ENCODE measurements at places on chromosomes 11 and 22.

- DNase-seq: no peak
Measured at GRCh38 chr11:8584082-8584481, 9.9 kb downstream of the STK33 start.

DNA sequence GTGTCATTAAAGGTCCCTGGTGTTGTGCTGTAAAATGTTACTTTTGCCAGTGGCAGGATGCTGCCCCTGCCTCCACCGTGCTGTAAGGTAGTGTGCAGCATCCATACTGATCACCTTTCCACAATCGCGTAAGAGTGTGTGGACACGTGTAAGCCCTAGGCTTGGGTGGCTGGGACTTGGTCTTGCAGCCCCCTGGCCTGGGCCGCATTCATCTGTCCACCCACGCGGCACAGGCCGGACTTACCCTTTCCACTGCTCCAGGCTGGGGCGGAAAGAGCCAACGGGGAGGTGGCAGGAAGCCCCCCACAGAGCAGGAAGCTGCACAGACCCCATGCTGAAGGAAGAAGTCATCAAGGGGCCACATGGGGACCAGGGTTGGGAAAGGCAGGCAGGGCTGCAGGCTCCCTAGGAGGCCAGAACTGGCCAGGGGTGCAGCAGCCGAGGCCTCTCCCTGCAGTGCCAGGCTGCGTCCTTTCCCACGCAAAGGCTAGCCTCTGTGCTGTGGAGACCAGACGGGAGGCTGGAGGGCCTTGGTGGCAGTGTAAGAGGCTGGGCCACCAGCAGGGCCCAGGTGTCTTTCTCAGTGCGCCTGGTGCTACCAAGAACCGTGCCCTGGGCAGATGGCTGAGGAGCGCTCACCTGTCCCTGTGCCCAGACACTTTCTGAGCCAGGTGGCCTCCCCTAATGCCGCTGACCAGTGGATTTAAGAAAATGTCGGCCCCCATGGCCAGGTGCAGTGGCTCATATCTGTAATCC, 11.7 kb upstream of the TMEM191C start:
- no peak for DNase-seq

GRCh38 chr11:102238391-102238821, 78.9 kb upstream of the BIRC3 start:
- no peak for DNase-seq

GRCh38 chr11:15663777-15664218, 549.1 kb downstream of the INSC start:
- no peak for DNase-seq

GRCh38 chr11:7635137-7635536, 38.2 kb downstream of the CYB5R2 start:
- no peak for DNase-seq

GRCh38 chr11:10868352-10868751, 10.5 kb upstream of the ZBED5 start:
- no peak for DNase-seq

- DNase-seq: no peak
Measured at GRCh38 chr22:21778705-21779363, 43.2 kb upstream of the YPEL1 start.

DNA sequence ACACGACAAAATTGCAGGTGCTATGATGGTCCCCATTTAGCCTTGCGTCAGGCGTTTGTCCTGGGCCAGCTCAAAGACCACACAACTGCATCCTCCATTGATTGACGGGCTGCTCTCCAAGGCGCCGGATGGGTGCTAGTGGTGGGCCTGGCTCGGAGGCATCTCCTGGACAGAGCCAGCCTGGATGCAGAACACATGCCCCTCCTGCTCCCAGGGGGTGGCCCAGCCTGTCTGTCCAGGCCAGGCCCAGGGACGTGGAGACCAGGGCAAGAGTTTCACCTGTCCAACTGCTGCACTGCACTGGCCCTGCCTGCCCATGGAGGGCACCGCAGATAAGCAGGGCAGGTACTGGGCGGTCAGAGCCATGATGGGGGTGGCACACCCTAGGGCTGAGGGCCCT, 23.4 kb upstream of the FGF19 start:
- no peak for DNase-seq

GRCh38 chr11:64844330-64845128, at the start of gene CDC42BPG:
Gene CDC42BPG (minus strand): TSS chr11:64844653. CDS start chr11:64844569, 84 bp downstream.
- peak; percentile 77 for DNase-seq

GRCh38 chr11:106917973-106918372, 100.3 kb downstream of the GUCY1A2 start:
- DNase-seq: no peak

- no peak for DNase-seq
Measured at GRCh38 chr22:45638834-45639746, 32.5 kb upstream of the ATXN10 start.

DNA sequence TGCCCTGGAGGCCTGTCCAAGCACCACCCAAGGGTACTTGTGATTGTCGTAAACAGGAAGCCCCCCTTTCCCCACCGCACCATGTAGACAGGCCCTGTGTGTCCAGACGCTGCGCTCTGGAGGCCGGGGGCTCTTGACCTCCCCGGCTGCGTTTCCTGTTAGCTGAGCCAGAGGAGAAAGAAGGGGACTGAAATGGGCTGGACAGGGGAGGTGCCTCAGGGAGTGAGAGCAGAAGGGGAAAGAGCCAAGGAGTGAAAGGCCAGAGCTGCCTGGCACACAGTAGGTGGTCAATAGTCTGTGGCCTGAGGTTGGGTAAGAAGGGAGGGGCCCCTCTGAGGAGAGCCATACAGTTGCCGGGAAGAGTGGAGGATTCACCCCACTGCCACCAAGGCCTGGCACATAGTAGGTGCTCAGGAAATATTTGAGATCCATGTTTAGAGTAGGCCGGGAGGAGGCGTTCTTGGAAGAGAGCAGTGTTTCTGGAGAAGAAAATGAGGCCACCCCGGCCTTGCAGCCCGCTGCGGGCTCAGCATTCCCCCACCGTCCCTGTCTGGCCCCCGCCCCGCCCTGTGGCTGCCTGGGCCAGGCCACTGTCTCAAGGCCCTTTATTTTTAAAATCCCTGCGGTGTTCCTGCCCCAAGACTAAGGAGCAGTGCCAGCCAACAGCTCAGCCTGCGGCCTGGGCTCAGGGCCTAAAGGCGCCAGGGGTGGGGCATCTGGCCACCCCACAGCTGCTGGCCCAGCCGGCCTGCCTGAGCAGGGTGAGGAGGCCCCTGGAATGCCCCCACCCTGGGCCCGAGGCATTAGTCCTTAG, 13.6 kb upstream of the CDC42EP1 start:
- no peak for DNase-seq

GRCh38 chr22:25027959-25028840, 75.7 kb downstream of the KIAA1671 start:
- DNase-seq: no peak

DNA sequence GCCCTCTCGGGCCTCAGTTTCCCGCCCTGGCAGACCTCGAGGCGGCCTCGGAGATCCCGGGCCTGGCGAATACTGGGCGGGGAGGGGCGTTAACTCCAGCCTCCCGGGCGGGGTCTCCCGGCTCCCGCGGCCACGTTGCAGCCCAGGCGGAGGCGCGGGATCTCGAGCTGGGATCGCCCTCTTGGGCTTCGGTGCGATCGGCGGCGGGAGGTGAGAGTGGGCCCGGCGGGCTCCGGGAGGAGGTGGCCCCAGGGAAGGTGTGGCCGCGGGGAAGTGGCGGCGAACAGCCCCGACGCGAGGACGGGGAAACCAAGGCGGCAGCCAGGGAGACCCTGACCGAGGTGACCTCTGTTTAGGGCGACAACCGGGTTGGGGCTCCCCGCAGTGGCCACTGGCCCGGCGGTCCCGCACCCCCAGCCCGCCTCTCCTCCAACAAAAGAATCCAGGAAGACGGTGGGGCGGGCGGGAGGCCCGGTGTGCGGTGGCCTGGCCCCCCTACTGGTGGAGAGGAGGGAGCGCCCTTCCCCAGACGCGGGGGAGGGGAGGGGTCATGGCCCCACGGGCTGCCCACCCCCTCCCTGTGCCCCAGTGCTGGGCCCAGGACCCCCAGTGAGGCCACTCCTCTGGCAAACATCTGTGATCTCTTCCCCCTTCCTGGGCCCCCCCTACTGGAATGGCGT, at the start of gene PHETA2:
PHETA2 (plus strand) TSS at position 117 of the 680 bp plus-strand sequence. CDS start 3,046 bp downstream, outside the sequence.
- peak; percentile 53 for DNase-seq

- peak; percentile 38 for DNase-seq
Measured at GRCh38 chr11:118870396-118871343, 13.0 kb upstream of the CXCR5 start.

DNA sequence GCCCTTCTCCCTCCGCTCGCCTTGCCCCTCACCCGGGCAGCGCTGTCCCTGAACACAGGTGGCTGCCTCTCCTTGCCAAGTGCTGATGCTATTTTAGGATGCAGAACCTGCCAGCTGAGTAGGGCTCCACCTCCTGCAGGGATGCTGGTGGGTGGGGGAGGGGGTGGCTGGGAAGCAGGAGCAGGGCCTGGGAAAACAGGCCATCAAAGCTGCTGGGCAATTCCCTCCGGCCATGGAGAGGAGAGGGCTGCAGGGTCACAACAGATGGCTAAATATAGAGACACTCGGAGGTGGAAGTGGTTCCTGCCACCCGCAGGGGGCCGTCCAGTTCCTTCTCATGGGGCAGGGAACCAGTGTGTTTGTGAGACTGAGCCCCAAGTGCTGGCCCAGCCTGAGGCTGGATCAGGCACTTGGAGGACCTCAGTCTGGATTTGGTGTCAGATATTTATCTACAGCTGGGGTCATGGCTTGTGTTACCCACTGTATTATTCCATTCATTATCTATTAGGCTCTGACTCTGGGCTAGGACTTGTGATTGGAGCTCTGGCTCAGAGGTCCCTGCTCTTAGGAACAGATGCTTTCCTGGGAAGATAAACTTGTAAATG, 59.6 kb downstream of the LRRC32 start:
- DNase-seq: no peak

GRCh38 chr11:72737336-72737735, 14.9 kb downstream of the ARAP1 start:
- no peak for DNase-seq

GRCh38 chr11:11569936-11570491, 51.8 kb downstream of the GALNT18 start:
- DNase-seq: no peak

DNA sequence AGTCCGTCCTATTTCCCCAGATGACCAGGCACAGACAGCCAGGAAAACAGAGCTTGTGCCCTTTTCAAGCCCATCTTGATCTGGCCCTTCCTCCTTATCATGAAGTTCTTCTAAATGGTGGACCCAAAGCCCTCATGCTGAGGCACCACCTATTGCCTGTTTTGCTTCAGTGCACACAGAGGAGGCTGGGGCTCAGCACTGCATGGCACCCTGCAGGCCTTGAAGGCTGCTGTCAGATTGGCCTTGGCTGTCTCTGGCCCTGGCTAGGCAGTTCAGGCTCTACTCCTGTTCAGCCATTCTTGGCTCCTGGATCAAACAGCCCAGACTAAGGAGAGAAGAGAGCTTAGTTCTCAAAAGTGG, 49.2 kb downstream of the OTOG start:
- DNase-seq: no peak

DNA sequence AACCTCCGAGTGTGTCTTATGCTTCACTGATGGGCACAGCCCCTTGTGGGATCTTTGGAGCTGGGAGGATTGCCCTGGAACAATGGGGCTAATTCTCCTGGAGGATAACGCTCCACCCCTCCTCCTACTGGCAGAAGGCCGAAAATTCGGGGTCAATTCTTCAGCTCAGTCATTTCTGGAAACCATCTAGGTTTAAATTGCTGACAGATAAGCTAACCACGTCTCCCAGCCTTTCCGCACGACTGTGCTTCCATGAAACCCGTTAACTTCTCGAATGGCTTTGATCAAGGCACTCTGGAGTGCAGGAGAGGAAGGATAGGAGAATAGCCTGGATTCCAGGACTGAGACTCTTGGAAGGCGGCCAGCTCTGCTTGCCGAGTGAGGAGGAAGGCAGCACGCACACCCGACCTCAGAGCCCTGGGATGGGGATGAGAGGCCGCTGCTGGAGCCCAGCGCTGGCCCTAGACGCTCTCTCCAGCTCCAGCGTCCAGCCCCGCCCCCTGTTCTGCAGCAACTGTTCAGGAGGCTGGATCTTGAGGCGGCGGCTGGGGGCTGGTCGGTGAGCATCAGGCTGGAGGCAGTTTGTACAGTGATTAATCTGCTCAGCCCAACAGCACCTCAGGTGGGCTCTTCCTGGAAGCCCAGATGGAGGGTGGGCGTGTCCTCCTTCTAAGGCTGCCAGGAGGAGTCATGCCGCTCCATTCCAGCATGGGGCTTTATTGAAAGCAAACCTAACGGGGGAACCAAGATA, 176.7 kb upstream of the NCAM1 start:
- DNase-seq: no peak

GRCh38 chr22:43014316-43014868, 557 bp downstream of the PACSIN2 start:
- peak; percentile 25 for DNase-seq

GRCh38 chr11:107741044-107741823, 29.4 kb upstream of the SLN start:
- no peak for DNase-seq

DNA sequence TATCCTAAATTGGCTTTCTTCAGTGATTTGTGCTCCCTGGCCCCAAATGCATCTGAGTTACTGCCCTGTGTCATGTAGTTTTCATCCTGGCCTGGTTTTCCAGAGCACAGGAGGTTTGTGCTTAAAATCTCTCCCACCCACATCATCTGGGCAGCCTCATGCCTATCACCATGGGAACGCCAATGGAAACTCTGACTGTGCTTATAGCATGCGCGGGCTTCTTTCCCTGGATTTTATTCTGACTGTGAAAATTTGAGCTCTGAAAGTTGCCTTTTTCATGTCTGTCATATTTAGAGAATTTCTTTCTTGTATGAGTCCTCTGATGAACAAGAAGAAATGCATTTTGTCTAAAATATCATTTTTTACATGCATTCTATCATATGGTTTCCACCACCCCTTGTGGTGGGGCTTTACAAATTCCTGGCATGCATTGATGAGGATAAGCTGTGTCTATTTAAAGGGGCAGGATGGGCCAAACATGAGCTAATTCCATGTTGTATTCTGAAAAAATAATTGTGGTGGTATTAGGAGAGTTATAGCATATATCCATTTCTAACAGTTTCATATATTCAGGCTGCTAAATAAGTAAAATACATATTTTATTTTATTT, 55.1 kb downstream of the IRAG1 start:
- DNase-seq: no peak

DNA sequence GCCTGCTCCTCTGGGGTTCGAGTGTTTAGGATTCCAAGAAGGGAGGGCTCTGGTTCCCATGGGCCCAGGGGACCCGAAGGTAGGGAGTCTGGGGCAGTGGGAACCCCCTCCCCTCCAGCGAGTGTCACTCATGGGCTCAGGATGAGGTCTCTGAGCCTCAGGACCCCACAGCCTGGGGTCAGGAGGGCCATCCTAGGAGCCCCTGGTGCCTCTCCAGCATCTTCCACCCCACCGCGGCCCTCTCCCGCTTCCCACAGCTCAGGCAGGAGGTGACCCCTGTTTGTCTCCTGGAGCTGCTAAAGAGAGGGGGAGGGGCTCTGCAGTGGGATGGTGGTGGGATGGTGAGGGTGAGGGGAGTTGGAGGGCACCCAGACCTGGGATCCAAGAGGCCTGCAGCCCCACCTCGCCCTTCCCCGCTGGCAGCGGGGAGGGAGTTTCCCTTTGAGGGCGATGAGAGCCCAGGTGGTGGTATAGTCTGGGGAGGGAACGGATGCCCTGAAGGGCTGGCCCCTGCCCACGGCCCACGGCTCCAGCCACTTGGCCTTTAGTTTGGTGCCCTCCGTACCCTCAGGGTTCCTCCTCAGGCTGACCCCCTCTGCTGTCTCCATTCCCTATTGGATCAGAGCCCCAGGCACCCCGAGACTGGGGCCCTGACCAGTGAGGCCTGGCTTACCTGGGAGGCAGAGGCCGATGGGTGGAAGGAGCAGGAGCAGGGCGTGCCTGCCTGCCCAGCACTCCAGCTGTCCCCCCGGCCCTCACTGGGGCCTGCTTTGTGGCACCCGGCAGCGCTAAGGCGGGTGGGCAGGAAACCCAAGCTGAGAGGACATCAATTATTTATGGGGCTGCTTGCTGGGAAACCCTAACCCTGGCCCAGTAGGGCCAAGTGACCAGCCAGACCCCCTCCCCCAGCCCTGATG, 1.1 kb upstream of the CABP4 start:
- DNase-seq: no peak

GRCh38 chr11:1230456-1231395, 7.9 kb downstream of the MUC5B start:
- DNase-seq: no peak

Measured in CD4-positive, alpha-beta T cell treated with Interleukin-6 at 100 ng/mL for 8 hours (primary cell).